ENCODE measurements at places on chromosomes 11 and 22.

DNA sequence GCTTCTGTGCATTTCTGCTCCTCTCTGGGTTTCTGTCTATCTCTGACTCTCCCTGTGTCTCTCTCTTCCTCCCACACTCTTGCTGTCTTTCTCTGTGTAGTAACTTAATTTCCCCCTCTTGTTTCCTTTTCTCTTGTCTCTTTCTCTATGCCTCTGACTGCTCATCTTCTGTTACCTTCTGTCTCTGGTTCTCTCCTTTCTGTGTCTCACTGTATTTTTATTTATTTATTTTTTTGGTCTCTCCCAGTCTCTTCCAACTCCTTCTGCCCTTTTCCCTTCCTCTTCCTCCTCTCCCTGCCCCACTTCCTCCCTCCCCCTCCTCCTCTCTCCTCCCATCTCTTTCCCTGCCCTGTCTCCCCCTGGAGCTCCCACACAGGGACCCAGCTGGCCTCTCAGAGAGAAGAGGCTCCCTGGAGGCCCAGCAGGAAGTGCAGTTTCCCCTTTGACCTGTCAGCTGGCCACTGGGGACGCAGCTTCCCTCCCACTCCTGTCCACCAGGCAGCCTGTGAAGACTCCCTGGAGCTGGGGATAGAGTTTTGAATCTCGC is 38.3 kb upstream of the MYH9 start:
- no peak for DNase-seq

DNA sequence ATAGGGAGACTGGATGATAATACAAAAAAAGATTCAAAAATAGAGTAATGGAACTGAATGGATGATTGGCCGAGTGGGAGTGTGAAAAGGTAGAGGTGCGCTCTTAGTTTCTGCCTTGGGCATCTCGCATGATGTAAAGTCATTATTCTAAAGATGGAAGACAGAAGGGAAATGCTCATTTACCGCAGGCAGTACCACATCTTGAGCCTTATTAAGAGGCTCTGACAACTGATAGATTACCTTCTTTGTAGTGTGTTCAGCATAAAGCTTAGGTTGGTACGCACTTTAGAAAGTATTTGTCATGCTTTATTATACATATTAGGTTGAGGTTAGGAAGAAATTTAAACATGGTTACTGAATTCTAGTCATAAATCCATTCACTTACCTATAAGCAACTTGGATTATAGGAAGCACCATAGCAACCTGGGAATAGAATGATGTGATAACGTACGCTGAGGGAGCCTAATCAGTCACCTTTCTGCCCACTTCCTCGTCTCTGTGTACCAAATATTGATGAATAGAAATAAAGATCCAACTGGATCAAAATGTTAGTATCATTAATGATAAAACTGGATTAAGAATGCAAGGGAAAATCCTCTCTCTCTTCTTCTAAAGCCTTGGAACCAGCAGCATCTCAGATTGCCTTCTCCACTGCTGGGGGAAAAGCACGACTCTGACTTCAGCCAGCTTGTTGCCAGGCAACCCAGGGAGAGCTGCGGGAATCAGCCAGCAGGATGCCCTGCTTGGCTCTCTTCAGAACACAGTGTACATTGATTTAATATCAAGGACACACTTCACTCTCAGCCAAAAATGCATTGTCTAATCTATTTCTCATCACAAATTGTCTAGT is 29.0 kb upstream of the VWA5A start:
- no peak for DNase-seq

- no peak for DNase-seq
Observed at GRCh38 chr11:14812757-14813156, 79.3 kb downstream of the CYP2R1 start.

- no peak for DNase-seq
Observed at GRCh38 chr11:19790831-19791552, 78.4 kb downstream of the NAV2 start.

DNA sequence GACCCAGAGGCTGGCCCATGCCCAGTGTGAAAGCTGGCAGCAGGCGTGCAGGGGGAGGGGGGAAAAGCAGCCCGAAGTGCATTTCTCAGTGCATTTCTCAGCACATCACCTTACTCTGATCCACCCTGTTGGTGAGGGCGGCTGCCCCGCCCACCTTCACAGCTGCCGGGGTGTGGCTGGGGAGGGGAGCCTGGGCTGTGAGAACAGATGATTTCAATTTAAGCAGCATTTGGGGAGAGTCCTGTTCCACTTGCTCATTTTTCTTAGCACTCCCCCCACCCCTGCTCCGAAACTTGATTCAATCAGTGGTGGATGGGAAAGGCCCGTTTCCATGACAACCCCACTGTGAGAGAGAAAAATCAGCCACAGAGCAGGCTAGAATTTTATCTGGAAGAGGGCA is 84.8 kb downstream of the SNX19 start:
- DNase-seq: no peak

- DNase-seq: no peak
Observed at GRCh38 chr11:96341211-96342013, 1.6 kb downstream of the MAML2 start.

DNA sequence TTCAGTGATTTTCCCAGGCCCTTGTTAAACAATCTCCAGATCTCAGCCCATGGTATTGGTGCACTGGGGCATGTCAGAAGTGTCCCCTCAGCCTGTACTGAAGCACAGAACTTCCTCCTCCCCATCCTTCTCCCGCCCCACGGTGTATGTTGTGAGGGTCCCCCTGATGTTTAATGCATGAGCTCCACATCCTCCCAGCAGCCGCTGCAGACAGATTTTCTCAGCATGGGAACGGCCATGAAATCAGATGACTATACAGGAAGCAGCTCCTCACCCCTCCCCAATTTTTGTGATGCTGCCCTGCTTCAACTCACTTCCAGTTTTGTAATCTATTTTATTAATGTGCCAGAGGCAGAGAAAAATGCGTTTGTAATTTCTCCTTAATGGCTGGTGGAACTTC is 406.0 kb downstream of the MIAT start:
- no peak for DNase-seq

DNA sequence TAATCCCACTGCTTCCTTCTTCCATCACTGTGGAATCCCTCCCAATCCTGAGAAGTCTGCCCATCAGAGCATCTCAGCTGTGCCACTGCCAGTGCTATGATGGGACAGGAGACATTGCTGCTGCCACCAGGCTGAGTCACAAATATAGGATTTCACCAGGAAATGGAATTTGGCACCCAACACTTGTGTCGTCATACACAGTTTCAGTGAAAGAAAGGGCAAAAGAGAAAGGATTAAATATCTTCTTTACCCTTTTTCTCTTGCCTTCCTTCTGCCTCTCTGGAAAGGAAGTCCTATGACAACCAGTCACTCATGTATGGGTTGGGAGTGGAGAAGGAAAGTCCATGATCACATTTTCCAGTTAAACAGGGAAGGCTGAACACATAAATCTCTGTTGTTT is 133.4 kb downstream of the SPON1 start:
- no peak for DNase-seq

GRCh38 chr22:45577746-45578523 is 75.3 kb downstream of the FBLN1 start:
- DNase-seq: no peak

DNA sequence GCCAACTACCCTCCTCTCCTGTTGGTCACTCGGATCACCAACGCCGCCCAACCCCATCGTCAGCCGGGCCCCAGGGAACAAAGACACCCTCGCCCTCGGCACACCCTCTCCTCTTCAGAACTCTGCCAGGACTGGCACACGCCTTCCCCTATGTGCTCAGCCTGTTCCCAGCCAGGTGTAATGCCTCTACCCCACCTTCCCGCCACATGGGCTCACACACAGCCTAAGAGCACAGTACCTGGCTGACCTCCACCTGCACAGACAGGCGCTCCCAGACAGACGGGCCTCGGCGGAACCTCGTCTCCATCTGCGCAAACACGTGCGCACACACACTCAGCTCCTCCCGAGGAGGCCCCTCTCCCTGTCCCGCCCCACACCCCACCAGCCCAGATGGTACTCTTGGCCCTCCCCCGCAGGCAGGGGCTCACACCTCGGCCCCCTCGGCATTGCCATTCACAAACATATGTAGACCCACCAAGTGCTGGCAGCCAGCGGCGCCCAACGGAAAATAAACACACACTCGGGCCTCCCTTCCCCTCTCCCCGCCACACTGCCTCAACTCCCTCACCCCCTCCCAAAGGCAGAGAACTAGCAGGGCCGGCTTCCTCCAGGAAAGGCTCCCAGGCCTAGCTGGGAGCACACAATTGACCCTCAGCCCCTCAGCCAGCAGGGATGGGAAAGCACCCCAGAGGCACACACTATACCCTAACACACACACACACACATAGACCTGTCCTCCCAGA is 8.5 kb downstream of the ELFN2 start:
- DNase-seq: no peak

DNA sequence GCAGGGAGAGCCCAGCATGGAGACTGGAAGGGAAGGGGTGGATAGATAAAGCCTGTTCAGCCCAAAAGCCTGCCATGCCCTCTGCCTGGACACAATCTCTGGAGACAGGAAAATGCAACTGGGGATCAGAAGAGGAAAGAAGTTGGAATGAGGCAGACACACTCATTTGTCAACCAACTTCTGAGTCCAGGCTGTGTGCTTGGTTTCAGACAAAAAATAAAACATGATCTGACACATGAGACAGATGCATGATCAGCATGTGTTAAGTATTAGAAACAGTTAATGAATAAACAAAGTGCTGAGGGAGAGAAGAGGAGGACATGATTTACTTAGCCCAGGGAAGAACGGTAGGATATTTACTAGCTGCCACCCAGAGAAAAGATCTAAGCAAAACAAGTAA is 839 bp downstream of the LRRN4CL start:
- DNase-seq: no peak

- no peak for DNase-seq
Observed at GRCh38 chr11:119567688-119568582, 145.0 kb upstream of the THY1 start.

DNA sequence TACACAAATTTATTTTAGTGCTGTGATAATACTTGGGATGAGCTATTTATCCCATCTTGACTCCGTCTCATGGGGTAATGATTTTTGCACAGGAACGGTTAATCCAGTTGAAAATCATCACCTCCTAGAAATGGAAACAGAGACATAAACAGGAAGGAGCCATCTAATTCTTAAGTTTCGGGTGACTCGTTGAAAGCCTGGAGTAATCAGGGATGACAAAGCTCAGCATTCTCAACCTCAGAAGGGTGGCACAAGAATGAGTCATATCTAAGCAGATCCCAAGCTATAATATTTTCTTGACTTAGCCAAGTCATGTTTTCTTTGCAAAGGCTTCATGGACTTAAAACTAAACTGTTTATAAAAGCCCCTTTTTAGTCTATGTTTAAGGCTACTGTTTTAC is 280.8 kb upstream of the CCDC90B start:
- DNase-seq: no peak

GRCh38 chr22:50323900-50324299 is 2.9 kb downstream of the DENND6B start:
- DNase-seq: no peak

GRCh38 chr11:45031912-45032519 is 81.3 kb upstream of the TP53I11 start:
- DNase-seq: no peak

DNA sequence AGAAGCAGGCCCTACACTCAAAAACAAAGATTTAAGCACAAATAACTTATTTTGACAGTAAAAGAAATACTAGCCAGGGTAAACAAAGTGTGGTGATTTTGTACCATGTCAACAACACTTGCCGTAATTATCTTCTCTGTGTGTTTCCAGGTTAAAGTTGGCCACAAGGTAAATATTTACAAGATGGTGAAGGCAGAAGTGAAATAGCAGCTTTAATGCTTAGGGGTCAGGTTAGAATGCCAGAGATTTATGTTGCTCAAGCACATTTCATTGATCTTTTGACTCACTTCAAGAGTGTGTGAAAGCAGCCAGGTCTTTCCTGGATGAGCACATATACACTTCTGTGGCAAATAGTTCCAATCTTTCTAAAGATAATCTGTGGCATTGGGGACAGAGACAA is 270.2 kb upstream of the LUZP2 start:
- DNase-seq: no peak

DNA sequence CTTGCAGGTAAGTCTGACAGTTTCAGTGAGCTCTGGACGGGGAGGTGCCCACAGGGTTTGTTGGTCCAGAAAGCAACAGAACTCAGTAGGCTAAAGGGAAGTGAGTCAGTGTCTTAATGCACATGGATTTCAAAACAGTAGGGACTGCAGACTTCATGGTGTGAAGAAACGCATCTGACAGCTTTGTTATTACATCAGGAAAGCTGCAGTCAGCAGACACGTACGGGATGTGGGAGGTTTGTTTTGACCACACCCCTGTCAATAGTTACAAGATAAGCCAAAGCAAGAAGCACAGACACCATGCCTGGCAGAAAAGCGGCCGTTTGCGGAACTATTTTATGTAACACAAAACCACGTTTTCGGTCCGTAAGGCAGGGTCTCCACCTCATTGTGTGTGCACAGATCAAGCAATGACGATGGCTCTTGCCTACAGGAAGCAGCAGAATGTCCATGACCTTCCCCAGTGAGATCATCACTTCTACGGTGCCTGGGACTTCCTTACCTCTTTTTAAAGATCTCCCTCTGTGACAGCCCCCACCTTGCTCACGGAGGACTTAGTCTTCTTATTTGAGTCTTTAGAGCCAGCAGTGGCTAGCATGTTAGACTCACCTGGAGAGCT is 58.2 kb upstream of the FTH1 start:
- no peak for DNase-seq

DNA sequence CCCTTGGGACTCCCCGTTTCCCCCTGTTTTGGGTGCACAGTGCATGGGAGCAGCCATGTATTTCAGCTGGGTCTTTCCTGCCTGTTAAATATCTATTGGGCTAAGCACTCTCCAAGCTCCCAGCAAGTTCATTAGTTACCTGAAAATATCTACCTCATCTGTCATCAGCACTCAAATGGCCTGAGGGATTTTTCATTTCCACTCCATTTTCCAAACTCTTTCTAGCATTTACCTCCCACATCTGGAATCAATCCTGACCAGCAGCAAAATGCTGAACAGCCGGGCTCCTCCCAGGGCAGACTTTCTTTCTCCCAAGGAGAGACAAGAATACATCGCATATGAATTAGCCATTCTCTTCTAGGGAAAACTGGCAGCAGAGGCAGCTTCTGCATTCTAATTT is 273.5 kb upstream of the MPPED2 start:
- DNase-seq: no peak

DNA sequence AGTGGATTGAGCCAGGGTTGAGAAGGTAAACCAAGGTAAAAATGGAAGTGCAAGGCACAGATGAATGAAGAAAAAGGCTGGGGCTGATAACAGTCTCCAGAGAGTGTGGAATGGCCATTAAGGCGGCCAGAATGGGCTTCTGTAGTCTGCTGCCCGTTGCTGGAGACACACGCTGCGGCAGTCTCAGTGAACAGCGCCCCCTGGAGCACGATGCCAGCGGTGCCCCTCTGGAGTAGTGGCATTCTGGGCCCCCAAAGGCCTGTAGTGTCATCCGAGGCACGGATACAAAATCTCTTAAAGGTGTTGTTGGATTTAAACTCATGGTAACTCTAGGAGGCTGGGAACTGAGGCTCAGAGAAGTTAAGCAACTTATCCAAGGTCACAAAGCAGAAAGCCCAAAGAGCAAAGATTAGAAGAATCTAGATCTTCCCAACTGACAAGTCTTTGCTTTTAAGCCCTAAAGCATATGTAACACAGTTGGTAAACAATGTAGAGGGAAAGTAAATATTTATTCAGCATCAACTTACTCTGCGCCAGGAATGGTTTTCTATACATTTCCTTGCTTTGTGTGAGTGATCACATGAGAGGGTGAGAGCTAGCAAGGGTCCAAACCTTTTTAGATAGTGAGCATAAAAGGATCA is 18.2 kb downstream of the KCNJ1 start:
- DNase-seq: no peak

GRCh38 chr11:75264356-75264755 is 23.8 kb downstream of the TPBGL start:
- DNase-seq: no peak

GRCh38 chr11:65793625-65794400 is 7.0 kb downstream of the OVOL1 start:
- no peak for DNase-seq

Measured in cortex of kidney (tissue), 1 donor.